Stimulated activated CD4-positive, alpha-beta T cell treated with anti-CD3 and anti-CD28 coated beads, Interleukin-1b, Interleukin-23, amount 100 ng/mL, for 1 hour (primary cell): ENCODE measurements at places on chromosomes 4 and X.

DNA sequence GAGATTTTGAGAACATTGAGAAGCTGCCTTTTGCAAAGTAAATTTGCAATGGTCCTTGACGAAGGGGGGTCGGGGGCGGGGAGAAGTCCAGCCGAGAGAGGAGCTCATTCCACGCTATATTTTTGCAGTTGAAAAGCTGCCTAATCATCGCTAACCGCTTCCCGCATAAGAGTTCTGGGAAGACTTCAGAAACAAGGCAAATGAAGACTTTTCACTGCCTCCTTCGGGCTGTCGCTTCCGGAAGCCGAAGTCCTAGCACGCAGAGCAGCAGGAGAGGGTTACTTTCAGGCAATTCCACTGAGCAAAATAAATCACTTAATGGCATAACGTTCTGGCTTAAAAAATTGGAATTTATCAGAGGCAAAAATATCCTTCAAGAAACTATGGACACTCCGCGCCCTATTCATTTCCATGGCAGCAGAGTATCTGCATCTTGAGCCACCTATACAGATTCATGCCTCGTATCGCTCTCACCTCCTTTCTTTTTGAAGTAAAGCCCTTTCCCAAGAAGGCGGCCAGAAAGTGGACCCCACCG lies 2.6 kb upstream of the LRAT start:
- DNase-seq, result no peak

DNA sequence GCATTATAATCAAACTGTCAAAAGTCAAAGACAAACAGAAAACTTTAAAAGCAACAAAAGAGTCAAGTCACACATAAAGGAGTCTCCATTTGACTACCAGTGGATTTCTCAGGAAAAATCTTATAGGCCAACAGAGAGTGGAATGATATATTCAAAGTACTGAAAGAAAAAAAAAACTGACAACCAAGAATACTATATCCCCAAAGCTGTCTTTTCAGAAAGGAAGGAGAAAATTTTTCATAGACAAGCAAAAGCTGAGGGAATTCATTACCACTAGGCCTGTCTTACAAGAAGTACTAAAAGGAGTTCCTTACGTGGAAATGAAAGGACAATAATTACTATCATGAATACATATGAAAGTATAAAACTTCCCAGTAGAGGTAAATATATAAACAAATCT lies 39.0 kb downstream of the SLC10A7 start:
- no peak for DNase-seq

DNA sequence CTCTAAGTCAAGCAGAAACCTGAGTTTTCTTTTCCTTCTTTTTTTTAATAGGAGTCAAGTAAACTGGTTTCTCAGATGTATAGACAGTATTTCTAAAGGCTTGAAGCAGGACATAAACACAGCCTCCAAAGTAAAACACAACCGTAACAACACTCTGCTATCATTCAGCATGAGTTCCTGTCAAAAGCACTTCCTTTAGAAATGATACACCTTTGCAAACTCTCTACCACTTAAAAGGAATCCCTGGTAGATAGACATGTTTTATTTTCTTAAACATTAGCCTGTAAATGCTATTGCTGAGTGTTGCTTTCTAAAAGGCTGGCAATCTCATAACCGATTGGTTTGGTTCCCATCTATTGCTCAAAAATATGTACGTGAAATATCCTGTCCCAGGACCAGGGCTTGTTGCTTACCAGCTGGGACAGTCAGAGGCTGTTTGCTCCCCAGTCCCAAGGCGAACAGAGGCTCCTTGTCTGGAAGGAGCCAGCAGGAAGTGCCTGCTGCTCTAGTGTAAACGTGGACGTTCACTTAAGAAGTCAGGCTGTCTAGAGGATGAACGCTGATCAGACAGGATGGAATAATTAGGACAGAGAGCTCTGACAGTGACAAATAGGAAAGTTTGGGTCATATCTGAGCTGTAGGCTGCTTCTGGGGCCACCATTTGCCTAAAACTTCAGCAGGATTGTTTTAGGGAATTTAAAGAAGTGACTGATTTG lies 173.9 kb upstream of the KLF3 start:
- DNase-seq, result no peak

GRCh38 chrX:109393859-109394258 lies 88.0 kb downstream of the GUCY2F start:
- DNase-seq, result no peak

DNA sequence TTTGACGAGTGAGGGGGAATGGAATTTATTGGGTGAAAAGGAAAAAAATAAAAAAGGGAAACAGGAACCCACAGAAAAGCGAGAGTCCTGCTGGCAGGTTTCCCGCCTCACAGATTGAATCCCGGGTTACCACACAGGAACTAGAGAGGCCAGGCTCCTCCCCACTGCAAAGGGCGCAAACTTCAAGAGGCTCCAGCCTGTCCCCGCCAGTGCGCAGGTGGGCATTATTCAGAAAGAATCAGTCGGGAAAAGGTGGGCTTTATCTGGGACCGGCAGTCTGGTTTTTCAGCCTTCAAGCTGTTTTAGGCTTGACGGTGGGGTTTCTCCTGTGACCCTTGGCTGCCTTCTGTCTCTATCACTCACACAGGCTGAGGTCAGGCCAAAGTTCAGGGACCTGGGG lies 1496.8 kb downstream of the RPA4 start:
- DNase-seq, result no peak

DNA sequence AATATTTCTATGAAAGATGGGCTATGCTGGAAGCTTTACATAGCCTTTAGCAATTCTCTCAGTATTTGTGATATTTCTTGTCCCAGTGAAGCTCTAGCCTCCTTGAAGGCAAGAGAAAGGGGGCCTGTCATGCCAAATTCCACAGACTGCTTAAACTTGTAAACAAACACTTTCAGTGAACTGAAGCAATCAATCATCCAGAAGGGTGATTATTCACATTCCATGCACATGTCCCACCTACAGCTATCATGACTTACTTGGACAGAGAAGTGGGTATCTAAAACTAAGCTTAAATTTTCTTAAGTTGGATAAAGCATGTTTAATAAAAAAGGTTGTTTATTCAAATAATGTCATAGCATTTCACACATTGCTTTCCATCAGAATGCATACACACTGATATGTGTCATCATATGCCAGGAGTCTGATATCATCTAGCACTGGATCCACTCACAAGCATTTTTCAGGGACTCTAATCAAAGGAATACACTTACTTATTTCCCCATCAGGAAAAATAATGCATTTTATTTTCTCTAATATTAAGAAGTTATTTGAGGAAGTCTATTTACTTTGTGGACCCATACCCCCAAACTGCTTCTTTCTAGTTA lies 1.2 kb upstream of the FSTL5 start:
- no peak for DNase-seq

DNA sequence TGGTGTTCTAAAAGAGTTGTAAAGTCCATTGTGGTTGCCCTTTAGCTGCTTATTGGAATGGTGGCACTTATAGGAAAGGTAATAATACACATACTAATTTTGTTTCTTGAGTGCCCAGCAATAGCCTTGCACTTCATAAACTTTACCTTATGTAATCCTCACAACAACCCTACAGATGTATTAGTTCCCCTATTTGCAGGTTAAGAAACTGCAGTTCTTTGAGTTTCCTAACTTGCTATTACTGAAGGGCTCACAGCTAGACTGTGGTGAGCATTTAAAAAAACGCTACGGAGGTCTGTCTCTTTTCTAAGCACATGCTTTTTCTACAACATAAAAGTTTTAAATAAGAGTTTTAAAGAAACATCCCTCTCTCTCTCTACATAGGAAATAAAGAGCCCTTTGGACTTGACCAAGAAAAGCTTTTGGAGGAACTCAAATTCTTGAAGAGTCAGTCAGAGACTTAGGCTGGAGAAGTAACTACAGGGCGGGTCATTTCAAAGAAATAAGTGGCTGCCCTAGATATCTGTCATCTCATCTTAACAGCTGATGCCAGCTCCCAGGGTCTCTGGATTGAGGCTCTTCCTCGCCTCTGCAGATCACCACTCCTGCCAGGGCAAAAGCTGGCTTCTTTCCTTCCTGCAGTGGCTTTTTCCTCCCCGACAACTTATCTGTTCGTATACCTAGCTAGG lies 42.0 kb upstream of the FBXW7 start:
- no peak for DNase-seq

DNA sequence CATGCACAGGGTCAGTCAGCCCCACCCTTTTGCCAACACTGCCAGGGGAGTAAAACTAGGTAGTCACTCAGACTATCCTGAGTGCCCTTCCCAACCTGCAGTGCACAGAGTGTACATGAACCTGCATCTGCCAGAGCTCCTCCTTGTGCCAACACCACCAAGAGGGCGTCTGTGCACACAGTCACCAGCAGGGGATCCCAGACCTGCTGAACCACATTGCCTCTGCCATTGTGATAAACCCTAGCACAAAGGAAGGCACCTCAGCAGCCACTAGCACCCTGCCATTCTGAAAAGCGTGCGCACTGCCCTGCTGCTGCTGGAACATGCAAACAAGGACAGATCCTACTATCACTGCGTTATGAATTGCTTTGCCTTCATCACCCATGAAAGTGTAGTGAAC lies 247.8 kb upstream of the POU3F4 start:
- no peak for DNase-seq

- DNase-seq, result no peak
Measured at GRCh38 chr4:113643505-113643904, 118.0 kb downstream of the CAMK2D start.

DNA sequence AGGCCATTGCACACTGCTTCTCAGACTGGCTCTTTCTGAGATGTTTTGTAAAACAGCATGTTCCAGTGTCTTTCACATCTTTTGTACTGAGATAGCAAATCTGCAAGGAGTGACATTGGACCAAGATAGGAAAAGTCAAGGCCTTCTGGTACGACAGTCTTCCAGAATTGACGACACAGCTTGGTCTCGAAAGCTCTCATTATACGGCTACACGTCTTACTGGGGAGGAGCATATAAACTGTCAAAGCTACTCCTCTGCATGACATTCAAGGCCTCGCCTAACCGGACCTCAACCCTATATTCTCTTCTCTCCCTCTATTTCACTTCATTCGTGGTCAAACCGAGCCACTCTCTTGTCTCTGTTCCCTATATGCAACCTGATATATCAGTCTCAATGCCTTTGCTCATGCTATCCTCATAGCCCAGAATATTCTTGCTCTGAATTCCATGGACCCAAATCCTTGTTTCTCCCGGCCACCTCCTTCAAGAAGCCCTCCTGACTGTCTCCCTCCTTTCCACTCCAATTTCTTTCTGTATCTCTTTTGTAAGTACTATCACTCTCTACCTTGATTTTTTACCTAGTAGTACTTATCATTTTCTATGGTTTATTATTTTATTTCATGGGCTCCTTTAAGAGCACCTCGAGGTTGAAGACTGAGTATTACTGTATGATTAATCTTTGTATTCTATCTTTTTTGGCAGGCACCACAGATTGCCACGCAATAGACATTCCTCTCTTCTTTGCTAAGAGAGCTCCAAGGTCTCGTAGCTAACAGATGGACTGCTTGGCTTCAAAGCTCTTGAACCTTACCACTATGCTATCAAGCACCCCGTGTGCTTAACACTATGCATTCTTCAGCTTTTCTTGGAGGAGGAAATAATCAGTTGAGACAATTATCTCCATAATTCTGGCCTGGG lies 35.1 kb downstream of the RBM47 start:
- DNase-seq, result no peak

- DNase-seq, result no peak
Measured at GRCh38 chr4:1610791-1611500, 73.2 kb downstream of the FAM53A start.

DNA sequence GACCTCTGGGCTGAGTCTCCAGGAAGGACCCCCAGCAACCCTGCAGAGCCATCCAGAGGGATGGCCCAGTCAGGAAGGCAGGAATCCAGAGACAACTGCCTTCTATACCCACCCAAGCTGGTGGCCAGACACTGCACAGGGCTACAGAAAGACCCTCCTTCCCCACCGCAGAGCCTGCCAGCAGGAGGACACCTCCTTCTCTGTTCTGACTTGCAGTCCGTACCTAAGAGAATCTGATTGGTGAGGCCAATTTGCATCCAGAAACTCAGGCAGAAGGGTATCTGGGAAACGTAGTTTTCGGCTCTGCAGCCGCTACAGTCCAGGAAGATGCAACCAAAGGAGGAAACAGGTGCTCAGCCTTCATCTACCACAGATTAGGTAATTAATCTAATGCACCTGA lies 155.4 kb upstream of the FRG1 start:
- DNase-seq, result no peak
